ENCODE measurements at places on chromosomes 3 and 15.

- no peak for DNase-seq
Measured at GRCh38 chr3:136545664-136546268, 206.4 kb downstream of the STAG1 start.

DNA sequence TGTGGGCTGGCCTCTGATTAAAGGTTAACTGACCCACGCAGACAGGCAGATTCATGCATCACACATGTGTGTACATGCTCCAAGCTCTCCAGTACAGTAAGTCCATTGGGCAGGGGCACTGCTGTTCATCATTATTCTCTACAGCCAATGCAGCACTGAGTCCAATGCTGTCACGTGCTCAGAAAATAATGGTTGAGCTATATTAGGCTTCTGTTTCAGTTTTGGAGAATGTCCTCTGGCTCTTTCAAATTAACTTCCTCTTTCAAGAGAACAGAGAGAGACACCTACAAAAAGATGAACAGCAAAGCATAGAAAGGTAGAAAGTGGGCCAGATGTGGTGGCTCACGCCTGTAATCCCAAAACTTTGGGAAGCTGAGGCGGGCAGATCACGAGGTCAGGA, 202.6 kb downstream of the MEX3B start:
- DNase-seq: no peak

- no peak for DNase-seq
Measured at GRCh38 chr15:97986781-97987180, 26.3 kb downstream of the ARRDC4 start.

DNA sequence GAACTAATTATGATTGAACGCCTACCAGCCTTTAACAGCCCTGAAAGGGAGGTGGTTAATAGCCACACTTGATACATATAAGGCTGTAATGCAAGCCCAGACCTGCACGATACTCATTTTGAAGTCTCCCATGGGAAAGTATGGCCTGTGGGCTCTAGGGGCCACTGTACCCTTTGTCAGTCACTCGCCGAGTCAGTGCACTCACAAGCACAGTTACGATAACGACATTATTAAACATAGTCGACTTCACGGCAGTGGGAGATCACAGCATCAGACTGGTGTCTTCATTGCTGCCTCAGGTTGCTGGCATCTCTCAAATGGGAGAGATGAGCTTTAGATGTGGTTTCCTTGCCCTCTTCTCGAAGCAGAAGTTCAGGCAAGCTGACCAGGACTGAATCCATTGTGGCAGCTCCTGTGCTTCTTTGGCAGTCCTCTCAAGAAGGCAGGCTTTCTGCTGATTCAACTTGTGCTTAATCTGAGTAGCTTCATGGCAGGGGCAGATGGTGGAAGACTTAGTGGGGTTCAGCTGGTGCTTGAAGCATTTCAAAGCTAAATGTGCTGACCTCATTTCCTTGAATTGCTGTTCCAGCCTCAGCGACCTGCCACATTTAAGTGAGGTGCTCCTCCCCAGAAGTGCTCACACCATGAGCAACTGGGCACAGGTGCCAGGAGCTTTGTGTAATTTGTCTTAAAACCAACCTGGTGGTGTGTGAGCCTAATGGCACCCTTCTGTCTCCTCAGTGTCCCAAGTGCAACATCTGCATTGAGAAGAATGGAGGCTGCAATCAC, 15.8 kb upstream of the P4HTM start:
- no peak for DNase-seq

GRCh38 chr3:116440196-116440595, 5.1 kb downstream of the LSAMP start:
- DNase-seq: no peak

DNA sequence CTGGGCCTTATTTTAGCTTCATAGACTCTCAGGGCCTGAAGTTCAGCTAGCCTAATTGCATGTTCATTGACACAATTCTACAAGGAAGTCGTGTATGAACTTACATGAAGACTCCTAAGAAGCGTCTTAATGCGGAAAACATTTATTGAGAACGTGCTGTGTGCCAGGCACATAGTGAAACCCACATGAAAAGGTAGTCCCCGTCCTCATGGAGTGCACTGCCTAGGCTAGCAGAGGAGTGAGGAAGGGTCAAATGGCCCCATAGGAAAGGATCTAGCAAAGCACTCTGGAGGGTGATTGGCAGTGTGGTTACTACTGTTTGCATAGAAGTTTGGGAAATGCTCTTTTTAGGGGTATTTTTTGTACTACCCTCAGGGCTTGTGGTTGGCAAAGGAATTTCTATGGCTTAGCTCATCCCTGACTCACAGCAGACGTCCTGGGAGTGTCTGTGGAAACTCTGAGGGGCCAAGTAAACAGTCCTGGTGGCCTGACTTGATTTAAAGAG, 854 bp upstream of the NPTN start:
- no peak for DNase-seq

DNA sequence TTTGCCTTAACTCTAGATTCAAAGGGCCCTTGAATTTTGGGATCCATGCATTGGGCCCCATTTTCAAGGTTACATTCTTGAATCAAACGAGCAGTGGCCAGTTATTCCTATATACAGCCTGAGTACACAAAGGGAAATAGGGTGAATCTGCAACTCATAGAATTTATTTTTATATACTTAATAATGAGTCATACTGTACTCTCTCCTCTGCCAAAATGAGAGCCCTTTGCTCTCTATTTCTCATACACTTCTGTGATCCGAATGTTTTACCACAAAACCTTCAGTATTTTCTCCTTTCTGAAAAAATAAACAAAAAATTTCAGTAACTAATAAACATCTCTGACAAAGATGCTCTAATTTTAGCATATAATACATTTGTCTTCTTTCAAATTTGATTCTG, 116.7 kb downstream of the SERPINI1 start:
- no peak for DNase-seq

GRCh38 chr3:114464548-114464947, 170.7 kb downstream of the TIGIT start:
- DNase-seq: no peak

DNA sequence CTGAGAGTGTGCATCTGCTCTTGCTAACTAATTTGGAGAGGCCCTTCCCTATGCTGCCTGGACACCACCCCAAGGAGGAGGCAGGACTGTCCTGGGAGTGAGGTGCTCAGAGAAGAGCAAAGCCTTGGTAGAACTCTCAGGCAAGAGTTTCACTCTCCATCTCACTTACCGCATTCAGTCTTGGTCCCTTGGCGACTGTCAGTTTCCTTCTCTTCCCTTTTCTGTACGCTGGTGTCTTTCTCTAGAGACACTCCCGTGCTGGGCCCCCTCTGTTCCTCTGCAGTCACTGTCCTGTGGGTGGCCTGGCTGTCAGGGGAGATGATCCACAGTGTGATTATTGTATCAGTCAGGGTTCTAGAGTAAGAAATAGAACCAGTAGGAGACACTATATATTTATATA, 44.0 kb downstream of the IDH2 start:
- no peak for DNase-seq

DNA sequence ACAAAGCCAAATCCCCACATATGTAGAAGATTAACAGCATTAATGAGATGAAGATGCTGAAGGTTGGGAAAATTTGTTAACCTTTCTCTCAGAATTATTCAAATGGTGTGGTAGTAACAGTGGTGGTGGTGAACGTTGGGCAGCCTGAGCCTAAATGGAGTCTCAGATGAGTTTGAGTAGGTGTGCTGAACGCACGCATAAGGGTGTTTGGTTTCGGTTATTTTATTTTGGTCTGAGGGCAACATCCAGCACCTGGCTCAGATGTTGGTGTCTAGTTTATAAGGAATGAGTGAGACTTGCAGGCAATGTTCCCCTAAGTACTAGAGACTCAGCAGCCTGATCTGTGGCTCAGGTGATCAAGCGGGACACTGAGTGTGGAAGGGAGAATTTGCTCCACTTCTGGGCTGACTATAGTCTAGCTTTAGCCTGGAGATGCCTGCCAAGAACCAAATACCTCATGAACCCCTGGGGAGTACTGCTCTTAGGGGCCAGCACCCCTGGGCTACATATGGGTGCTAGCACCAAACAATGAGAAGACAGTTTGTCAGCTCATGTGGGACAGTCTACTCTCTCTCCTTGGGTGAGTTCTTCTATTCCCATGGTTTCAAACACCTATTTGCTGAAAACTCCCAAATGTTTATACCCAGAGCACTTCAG, 39.5 kb upstream of the ATP2C1 start:
- DNase-seq: no peak

Measured in NCI-H2081 treated with DMSO at 0.1 percent for 48 hours (cell line).